ENCODE measurements at places on chromosomes 3 and 15.

- no peak for DNase-seq
These were observed 5.3 kb upstream of the CTDSPL start for GRCh38 chr3:37856381-37856780.

GRCh38 chr3:12653747-12654146 is 10.2 kb downstream of the RAF1 start:
- no peak for DNase-seq

DNA sequence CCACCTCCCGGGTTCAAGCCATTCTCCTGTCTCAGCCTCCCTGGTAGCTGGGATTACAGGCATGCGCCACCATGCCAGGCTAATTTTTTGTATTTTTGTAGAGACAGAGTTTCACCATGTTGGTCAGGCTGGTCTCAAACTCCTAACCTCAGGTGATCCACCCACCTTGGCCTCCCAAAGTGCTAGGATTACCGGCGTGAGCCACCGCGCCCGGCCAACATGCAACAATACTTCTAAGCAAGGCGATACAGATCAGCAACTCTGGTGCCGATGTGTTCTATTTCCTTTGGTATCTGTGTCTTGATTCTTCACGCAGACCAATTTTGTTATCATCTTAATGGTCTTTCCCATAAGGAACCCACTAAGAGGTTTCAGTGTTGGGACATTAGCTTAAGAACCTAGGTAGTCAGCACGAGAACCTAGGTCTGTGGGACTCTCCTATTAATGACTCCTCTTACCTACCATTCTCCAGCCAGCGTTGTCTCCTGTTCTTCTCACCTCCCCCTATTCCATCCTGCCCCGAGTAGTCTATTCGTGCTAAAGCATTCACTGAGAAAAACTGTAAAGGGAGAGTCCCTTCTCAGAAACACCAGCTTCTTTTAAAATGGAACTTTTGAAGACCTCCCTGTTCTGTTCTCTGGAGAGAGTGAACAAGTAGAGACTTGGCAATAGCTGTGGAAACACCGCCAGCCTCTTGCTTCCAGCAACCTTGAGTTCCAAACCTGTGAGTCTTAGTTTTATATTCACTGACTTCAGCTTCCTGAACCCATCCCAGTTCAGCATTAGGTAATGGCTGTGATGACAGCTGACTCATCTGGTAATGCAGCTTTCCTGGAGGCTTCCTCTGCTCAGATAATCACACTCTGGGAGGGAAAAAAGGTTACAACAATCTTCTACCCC is 61.2 kb downstream of the TSC22D2 start:
- DNase-seq: no peak

DNA sequence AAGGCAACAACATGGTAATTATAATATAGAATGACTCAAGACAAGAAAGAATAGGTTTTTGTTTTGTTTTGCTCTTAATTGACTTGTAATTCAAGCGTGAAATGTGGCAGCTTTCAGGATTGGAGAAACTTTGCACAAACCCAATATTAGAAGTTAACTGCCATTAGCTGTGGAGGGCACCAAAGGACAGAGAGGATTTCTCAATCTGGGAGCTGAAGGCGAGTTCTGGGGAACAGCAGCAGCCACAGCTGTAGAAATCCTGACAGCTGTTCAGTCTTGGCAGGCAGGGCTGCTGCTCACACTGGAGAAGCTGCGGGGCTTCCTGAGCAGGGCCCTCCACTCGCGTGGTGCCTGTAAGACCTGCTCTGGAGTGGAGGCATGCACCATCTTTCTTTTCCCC is 182.2 kb upstream of the IL12A start:
- no peak for DNase-seq

DNA sequence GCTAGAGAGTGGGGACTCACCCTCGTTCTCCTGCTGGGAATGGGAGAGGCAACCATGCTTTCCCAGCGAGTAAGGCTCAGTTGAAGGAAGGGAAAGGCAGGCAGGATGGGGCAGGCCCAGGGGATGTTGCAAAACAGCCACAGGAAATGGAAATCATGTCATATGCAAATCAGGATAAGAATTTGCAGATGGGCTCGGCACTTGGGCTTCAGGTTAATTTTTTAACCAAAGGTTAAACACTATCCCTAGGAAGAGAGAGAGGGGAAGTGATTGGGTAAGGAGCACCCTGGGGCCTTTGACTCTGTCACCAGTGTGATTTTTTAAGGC is 14.6 kb upstream of the PLA2G4E start:
- DNase-seq: no peak

DNA sequence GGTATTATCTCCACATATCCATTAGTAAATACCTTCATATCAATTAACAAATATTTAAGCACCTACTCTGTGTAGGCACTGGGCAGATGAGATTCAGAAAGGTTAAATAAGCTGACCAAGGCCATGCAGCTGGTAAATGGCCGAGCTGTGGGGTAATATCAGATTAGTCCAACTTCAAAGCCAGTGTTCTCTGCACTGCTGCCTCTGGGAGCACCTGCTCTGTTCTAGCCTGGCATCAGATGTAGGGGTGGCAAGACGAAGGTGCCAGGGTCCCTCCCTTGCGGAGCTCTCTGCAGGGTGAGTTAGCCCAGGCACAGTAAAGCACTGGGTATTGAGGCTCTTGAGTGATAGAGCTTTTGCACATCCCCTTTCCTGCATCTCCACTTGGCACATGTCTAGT is 5.5 kb downstream of the TATDN2 start:
- DNase-seq: no peak

DNA sequence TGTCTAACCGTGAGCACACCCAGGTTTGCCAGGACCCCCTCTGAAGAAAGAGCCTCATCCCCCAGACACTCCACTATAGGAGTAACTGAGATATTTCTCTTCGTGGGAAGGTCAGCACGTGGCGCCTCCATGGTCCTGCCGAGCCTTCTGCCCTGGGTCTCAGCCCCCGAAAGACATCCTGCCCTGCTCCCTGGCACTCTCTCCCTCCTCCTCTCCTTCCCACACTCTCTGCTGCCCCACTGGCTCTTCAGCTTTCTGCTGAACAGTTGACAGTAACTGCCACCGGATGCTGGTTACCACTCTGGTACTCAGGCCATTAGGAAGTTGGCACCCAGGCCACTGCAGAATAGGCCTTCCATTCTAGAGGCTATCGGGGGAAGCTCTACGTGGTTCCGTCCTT is 185.2 kb downstream of the UACA start:
- no peak for DNase-seq

GRCh38 chr3:12017516-12017915 is 13.3 kb downstream of the SYN2 start:
- DNase-seq: no peak

GRCh38 chr15:43317566-43318184 is 12.7 kb downstream of the LCMT2 start:
- DNase-seq: no peak

GRCh38 chr15:66389859-66390381 is 3.2 kb downstream of the MAP2K1 start:
- no peak for DNase-seq

DNA sequence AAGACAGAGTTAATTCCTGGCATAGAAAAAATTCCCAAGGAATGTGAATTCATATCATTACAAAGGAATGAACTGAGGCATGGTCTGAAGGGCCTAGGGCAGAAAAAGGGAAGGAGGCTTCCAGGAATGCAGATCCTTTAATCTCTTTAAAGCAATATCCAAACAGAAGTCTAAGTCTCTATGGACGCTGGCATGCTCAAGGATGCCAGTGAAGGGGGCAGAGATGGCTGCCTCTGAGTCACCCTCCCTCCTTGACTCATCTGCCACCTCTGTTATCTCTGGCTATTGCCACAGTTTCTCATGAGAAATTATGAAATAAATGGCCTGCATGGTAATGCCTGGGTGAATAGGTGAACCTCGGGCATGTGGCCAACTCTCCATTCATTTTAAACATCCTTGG is 96.3 kb upstream of the BCL6 start:
- DNase-seq: no peak

GRCh38 chr3:56706629-56707028 is 23.6 kb upstream of the TASOR start:
- no peak for DNase-seq

DNA sequence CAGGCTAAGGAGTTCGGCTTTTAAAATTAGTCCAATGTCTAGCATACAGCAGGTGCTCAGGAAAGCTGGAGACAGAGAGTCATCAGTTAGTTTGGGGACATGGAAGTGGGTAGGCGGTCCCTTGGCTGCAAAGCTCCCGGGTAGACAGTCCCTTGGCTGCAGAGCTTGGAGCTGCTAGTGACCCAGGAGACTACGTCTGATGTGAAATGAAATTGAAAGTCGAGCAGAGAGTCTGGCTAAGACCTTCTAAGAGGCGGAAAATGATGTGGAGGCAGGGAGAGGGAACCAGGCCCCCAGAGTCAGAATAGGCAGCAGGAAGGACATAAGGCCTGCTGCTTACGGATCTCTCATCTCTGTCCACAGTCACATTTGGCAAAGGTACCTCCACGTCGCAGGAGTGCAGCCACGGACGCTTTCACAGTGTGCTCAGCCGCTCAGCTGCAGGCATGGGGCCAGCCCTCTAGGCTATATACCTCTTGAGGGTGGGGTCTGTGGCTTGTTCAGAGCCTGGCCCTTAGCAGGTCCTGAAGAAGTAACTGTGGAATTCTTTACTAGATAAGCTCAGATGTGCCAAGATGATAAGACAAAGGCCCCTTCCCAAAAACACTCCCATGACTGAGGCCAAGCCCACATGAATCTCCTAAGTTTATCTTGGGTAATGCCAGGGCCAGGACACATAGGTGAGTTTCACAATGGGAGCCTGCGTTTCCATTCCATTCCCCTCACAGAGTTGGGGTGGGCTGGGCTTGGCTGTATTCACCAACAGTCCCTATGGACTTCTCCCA is 131.7 kb downstream of the XXYLT1 start:
- DNase-seq: no peak

GRCh38 chr3:51718547-51719409 is 11.9 kb downstream of the GRM2 start:
- peak; percentile 64 for DNase-seq

DNA sequence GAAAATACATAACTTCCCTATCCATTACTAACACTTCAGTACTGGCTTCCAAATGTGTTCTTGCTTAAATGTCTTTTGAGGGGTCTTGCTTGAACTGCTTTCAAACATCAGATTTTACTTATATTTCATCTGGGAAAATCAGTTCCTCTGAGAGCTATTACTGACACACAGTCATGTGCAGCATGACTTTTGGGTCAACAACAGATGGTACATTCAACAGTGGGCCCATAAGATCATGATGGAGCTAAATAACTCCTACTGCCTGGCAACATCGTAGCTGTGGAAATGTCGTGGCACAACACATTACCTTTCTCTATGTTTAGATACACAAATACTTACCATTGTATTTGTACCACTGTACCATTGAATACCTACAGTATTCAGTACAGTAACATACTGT is 43.8 kb downstream of the WWTR1 start:
- no peak for DNase-seq

GRCh38 chr3:194103505-194103904 is 32.4 kb upstream of the HES1 start:
- no peak for DNase-seq

GRCh38 chr3:33791477-33792166 is 6.8 kb upstream of the PDCD6IP start:
- DNase-seq: no peak

- no peak for DNase-seq
These were observed 15.7 kb upstream of the PPARG start for GRCh38 chr3:12273045-12273695.

DNA sequence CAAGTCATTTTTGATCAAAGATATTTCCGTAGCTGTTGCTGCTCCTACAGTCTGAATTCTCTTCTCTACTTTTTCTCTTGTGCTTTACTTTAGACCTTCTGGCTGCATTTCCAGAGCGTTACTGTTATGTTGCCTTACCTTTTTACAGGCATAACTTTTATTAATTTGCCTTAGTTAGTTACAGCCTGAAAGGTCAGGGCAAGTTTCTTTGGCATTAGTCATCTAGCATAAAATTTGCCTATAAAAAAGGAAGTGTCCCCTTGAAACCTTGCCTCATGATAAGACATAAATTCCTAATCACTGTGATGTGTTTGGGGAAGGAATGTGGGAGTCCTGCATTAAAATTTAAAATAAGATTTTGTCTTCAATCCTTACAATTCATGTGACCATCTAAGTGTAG is 618.5 kb downstream of the NR2F2 start:
- no peak for DNase-seq

DNA sequence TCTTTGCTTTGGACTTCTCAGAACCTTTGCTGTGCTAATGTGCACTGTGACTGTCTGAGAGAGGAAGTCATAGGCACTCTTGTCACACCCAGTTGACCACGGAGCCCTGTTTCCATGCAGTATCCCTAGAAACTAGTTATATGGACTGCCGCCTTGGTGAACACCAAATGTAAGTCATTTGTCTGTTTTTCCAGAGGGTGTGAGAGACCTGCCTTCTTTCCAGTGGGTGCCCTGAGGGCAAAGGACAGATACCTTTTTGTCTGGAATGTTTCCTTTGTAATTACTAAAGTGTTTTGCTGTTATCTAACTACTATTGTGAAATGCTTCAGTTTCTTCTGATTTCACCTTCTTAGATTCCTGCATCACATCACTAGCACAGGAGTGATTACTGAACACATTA is 91.8 kb downstream of the LARS2 start:
- DNase-seq: no peak

- no peak for DNase-seq
These were observed 24.5 kb downstream of the ABHD6 start for GRCh38 chr3:58261954-58262666.

Measured in iPS DF 6.9 (cell line).